Caki2 (cell line): ENCODE measurements at places on chromosomes 6 and 20. TPM values are rescaled to one million over a fixed set of nuclear protein-coding genes. Genes with fewer than 3 reads are reported as not detected.

DNA sequence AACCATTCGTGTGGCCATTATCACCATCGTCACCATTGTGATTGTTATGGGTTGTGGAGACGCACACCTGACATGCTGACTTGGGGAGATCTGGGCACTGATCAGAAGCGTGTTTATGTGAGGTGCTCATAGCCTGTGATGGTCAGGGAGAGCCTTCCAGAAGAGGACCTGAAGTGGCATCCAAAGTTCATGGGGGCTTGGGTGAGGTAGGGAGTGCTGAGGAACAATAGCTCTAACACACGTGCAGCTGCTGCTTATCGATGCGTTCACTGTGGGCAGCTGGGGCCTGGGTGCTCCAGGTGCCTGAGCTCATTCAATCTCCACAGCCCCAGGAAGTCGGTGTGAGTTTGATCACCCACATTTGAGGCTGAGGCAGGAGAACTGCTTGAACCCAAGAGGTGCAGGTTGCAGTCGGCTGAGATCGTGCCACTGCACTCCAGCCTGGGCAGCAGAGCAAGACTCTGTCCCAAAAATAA, 227.3 kb downstream of the PREX1 start:
- DNase-seq: no peak

- no peak for DNase-seq
These were observed 129.2 kb downstream of the TBX18 start for GRCh38 chr6:84635081-84635761.

DNA sequence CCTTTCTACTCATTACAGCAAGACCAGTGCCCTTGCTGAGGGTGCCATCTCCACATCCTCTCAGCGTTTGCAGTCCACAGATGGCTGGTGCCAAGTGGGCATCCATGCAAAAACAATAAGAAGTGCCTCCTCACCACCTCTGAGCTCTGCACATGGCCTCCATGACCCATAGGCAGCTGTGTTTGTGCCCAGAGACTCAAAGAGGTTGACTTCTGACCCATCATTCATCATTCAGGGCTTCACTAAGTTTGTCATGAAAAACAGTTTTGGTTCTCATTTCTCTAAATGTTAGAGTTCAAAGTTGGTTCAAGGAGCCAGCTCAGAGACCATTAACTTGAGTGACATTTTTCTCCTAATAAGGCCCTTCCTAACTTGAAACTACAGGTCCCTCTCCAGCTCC, 512.6 kb upstream of the MAP3K7 start:
- DNase-seq: no peak

Gene UST
- 0.37 and 0.61 TPM in 2 replicates for total RNA-seq

Gene TMC2
- total RNA-seq: not detected in 2 replicates

DNA sequence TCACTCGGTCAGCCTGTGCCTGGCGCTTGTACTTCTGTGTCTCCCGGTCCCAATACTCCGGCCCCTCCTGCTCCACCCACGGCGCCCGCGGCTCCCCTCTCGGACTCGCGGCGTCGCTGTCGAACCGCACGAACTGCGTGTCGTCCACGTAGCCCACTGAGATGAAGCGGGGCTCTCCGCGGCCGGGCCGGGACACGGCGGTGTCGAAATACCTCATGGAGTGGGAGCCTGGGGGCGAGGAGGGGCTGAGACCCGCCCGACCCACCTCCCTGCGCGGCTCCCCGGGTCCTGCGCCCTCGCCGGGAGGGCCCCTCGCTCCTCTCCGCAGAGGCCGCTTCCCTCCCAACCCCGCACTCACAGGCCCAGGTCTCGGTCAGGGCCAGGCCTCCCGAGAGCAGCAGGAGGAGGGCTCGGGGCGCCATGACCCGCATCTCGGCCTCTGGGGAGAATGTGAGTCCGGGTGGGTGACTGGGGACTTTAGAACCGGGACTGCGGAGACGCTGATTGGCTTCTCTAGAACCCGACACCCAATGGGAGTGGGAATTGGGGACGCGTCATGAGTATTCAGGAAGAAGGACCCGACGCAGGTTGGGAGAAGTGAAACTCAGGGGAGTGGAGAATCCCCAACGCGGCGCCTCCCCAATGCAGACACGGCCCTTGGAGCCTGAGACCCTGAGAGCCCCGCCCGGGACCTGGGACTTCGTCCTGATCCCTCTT, at the start of gene HLA-C:
TSS of gene HLA-C (minus strand) at position 452 of the 717 bp plus-strand sequence. CDS start at position 431, 21 bp downstream.
- DNase-seq: peak; percentile 93

DNA sequence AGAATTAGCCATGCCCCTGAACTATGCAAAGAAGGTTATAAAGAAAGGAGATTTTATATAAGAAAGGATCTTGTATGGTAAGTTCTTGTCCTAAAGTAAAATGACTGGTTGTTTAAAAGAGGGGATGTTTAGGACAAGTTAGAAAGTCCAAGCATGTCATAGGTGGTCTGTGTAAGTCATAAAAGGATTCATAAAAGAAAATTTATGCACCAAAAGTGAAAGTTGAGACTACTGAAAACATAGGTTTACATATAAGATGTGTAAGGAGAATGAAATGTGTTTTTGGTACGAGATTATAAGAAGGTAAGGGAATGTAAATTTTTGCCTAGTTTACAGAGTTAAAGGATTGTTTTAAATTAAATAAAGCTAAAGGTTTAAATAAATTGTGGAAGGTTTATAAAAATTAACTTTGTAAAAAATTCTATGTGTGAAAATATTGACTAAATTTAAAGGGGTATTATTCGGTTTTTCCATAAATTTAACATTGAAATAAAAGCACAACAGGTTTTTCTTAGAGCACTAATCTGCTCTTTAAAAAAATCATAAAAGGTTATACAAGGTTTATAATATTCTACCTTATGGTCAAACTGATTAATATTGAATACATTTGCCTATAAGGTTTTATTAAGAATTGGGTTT, 93.6 kb upstream of the UST start:
- peak; percentile 9 for DNase-seq

- no peak for DNase-seq
These were observed 7.9 kb downstream of the CNKSR3 start for GRCh38 chr6:154502553-154502952.

DNA sequence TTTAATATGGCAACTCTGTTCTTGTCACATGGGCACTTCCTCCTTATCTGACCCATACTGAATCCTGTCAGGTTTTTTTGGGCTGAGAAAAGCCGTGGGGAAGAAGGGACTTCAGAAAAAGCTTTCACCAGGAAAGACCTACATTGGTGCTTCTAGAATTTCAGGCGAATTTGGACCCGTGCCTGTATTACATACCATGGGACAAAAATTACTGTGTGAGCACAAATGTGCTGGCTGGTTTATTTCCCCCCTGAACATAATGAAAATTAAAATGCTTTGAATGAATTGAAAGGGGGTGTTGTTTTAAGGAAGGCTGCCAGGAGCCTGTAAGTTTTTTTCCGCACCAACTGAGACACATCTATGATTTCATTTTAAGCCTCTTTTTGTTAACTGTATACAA, 29.6 kb downstream of the CAP2 start:
- DNase-seq: no peak

Gene ZNF334
- 0.24 TPM in 1 of 2 replicates, not detected in the other for total RNA-seq

DNA sequence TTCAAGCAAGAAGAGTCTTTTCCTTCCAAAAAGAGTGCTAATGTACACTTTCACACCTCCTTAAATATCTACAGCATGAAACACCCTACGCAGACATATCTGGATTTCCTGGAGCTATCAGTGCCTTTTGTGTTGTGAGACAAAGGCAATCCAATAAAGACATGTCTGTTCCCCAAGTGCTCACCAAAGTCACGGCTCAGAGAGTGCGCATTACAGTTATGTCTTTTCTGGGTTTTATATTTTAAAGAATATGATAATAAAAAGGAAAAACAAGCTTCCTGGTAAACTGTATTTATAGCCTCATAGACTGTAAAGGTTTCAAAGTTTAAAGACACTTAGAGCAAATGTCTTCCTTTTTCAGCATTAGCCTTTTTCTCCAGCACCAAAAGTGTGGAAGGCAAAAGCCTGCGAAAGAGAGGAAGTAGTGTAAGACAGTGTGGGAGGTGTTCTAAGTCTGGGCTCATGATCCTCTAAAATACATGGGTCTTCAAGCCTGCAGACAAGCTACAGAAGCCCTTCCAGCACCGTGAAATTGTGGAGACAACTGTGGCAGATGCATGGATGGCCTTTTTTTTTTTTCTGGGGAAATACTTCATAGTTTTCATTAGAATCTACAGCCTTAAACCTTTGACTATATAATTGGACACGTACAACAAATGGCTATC, 135.0 kb upstream of the SLC35B3 start:
- DNase-seq: no peak

GRCh38 chr20:46047821-46048220, 18.8 kb downstream of the SLC12A5 start:
- no peak for DNase-seq

Gene RPL10A
- total RNA-seq: 2,032 and 2,052 TPM in 2 replicates

DNA sequence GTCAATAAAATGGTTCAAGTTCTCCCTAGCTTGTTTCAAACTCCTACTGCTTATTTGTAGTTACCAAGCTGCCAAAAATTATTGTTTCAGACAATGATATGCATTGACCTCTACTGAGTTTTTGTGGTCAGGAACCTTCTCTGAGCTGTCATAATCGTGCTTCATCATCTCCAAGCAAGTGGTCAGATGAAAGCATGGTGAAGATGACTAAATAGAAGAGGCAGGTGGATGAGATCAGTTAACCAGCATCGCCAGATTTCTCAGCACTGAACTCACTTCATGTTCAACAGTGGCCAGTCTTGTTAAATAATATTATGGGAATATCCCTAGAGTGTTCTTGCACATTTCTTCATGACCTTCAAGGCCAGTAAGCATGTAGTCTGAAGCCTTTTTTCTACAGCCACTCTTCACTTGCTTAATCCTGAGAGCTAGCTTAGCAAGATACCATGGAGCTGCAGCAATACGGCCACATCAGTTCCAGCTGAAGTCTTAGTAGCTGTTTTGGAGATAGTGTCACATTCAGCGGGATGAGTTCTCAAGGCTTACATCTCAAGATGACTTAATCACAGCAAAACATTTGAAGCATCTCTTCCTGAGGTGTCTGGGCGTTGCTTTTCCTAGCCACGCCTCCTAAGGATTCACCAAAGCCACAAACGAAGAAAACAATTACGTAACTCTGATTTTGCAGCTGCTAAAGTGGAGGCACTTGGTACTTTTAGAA, 101.6 kb upstream of the TMEM30A start:
- DNase-seq: no peak
